ENCODE measurements at places on chromosomes 4 and X. TPM values are rescaled to one million over a fixed set of nuclear protein-coding genes. Genes with fewer than 3 reads are reported as not detected.
A peak's percentile ranks its signal among the peaks of the same experiment; 100 is the strongest.

DNA sequence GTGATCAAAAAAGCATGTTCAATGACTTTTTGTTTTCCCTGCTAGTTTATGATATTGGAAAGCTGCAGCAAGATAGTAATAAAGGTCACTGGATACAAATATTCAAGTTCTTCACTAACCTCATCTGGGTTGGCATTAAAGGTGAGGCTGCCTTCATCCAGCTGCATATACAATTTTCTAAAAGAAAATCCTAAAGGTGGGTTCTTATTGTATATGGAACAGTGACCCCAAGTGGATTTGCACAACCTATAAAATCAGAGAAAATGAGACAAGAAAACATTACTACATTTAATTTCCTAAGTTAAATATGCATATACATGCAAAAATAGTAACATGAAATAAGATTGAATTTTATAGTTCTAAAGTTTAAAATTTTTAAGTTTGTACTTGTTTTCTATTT, 23.9 kb downstream of the FBXO8 start:
- DNase-seq, result no peak

GRCh38 chr4:162015090-162015489, 148.7 kb downstream of the FSTL5 start:
- DNase-seq, result peak; percentile 60

DNA sequence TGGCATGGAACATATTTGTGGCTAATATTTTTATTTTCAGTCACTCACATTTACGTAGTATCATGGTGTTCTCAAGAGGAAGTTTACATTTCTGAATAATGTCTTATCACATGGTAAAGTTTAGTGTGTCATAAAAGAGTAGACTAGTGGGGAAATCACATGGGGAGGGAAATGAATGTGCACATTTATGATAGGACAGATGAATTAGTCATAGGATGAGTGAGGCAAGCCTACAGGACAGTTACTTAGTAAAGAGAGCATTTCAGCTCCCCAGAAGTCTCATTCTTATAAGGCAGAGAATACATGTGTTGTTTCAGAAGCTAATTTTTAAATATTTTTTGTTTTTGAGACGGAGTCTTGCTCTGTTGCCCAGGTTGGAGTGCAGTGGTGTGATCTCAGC, 6.2 kb downstream of the GK start:
- no peak for DNase-seq

- no peak for DNase-seq
Observed at GRCh38 chrX:7985568-7985967, 58.4 kb upstream of the PNPLA4 start.

GRCh38 chrX:129842510-129843208, 1.0 kb downstream of the ZDHHC9 start:
- peak; percentile 35 for DNase-seq

GRCh38 chr4:159235779-159236368, 133.0 kb downstream of the RAPGEF2 start:
- peak; percentile 21 for DNase-seq

DNA sequence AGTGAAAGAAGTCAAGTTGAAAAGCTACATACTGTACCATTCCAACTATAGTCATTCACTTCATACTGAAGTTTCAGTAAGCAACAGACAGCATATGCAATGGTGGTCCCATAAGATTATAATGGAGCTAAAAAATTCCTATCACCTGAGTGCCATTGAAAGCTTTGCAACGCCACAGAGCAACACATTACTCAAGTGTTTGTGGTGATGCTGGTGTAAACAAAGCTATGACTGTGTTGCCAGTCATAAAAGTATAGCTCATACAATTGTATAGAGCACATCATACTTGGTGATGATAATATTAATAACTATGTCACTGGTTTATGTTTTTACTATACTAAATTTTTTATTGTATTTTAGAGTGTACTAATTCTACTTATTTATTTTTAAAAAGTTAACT, 78.9 kb downstream of the NAF1 start:
- no peak for DNase-seq

DNA sequence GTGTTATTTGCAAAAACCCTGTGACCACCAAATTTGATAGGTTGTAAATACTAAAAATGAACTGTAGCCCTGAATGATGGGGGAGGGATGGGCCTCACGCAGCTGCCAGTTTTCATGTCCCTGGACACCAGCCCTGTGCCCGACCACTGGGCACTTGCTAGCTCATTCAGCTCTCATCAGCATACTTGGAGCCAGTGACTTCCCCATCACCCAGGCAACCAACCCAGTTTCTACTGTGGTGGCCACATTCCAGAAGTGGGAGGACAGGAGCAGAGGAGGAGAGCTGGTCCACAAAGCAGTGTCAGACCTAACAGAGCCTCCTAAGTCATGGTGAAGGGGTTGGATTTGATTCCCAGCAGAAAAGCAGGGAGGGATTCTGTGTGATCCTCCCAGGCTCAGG, 128.2 kb downstream of the CPEB2 start:
- DNase-seq, result no peak

DNA sequence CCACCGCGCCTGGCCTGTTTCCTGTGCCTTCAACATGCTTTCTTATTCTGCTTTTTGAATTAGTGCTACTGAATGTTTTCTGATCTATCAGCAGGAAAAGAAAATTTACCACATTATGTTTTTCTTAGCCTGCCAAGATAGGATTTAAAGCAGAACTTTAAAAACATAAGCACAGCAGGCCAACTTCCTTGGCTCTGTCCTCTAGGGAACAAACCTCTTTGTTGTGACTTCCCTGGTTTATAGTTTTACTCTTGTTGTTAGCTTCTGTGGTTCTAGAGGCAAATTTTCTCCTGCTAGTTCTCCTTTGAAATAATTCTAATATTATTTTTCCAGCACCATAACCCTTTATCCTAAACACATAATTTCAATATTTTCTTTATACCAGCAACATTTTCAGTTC, 605.1 kb downstream of the ADGRL3 start:
- peak; percentile 18 for DNase-seq

DNA sequence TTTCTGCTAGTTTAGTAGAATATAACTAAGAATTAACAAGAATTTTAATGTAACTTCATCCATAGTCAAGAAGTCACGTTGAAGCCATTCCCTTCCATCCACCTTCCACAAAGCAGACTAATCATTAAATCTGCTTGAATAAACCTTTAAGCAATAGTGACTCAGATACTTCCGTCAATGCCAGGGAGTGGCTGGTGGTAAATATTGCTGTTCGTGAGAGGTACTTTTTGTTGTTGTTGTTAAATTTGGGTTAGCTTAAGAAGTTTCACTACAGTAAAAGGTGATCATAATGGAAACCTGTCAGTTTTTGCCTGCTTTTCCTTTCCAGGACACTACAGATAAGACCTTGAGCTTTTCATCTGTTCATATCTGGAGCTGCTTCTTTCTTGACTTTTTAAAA, 316.3 kb downstream of the TMA16 start:
- no peak for DNase-seq

GRCh38 chr4:55819634-55820033, at the start of gene EXOC1L:
EXOC1L (plus strand) TSS chr4:55819790; CDS start chr4:55820027, 237 bp downstream.
- peak; percentile 50 for DNase-seq

DNA sequence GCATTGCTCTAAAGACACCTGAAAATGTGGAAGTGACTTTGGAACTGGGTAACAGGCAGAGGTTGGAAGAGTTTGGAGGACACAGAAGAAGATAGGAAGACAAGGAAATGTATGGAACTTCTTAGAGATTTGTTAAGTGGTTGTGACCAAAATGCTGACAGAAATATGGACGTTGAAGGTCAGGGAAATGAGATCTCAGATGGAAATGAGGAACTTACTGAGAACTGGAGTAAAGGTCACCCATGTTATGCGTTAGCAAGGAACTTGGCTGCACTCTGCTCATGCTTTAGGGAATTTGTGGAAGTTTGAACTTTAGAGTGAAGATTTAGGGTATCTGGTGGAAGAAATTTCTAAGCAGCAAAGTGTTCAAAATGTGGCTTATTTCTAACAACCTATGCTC, 99.4 kb downstream of the FAM13A start:
- DNase-seq, result peak; percentile 74

- DNase-seq, result no peak
Observed at GRCh38 chrX:46860557-46860956, 23.7 kb downstream of the RP2 start.

DNA sequence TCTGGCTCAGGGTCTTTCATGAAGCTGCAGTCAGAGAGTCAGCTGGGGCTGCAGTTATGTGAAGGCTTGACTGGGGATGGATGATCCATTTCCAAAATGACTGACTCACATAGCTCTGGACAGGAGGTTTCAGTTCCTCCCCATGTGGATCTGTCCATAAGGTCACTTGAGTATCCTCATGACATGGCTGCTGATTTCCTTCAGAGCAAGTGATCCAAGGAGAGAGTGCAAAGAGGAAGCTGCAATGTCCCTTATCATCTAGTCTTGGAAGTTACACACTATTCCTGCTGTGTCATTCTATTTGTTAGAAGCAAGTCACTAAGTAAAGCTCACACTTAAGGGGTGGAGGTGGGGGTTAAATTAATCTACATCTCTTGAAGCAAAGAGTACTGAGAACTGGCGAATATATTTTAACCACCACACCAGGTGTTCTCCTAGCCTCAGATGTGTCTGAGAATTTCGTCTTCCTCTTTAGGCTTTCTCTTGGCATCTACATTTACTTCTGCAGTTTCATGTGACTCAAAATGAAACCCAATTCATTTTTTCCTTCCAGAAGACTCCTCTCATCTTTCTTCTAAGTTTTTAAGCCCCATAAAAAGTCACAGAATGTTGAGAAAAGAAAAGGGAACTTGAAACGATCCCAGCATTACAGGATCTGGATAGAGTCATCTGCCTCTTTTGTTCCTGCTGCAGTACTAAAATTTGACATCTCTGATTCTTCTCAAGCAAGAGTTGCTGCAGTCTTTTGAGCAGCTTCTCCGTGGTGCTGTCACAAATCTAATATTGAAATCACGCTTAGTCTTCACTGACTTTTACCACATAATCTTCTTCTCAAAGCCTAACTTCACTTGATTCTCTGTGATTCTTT, 3.8 kb upstream of the GRPR start:
- DNase-seq, result no peak

DNA sequence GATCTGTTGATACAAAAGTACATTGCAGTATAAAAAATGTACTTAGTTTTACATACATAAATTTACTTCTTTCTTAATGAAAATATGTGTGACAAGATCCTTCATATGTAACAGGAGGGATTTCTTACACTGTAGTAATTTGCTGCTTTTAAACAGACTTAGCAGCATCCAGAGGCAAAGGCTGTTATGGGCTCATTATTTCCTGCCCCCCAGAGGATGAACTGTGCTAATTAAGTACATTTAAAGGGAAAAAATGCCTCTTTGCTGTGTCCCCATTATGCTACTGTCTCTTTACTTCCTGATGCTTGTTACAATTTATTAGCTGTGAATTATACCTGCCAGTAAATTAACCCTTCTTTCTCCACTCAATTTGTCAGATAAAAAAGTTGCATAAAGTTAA, 47.1 kb downstream of the NDST3 start:
- no peak for DNase-seq

- no peak for DNase-seq
Observed at GRCh38 chr4:122012735-122013134, 60.9 kb upstream of the TRPC3 start.

- DNase-seq, result no peak
Observed at GRCh38 chrX:53674581-53674980, 11.9 kb downstream of the HUWE1 start.

DNA sequence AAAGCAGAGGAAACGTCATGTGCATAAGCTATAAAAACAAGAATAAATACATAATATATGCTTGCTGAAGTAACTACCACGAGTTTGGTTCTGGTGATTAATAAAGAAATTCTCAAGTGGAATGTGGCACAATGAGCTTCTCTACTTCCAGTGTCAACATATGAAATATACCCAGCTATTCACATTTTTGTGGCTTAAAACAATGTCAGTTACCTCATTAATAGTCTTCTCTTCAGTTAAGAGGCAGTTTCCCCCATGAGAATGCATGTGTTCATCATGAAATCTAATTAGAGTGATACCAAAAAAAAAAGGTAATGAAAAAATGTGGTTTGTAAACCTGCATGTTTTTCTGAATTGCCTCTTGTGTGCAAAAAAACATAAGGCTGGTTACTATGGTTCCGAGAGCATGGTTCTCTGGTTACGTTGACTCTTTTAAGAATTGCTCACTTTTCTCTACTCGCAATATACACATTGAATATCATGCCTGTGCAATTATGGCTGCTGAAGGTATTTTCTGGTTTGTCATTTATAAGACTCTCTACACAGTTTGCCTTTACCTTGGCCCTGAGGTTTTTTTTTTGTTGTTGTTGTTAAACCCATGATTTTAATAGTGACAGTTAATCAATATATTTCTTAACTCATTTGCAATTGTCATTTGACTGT, 108.2 kb downstream of the PCDH7 start:
- no peak for DNase-seq

The GLRA3 gene
- total RNA-seq, result not detected

The KLHL8 gene
- total RNA-seq, result 11.2 TPM

The PCDH7 gene
- 50.5 TPM for total RNA-seq

The ENPEP gene
- 15.3 TPM for total RNA-seq

The CFAP99 gene
- total RNA-seq, result not detected

The AFM gene
- not detected for total RNA-seq

The XK gene
- total RNA-seq, result 3.7 TPM

The EMCN gene
- total RNA-seq, result 36.1 TPM

The NSUN7 gene
- 0.84 TPM for total RNA-seq

The CXorf65 gene
- 1.4 TPM for total RNA-seq

The NPNT gene
- 112 TPM for total RNA-seq

The MAGEA2B gene
- not detected for total RNA-seq

The DUSP21 gene
- total RNA-seq, result not detected

The CLIC2 gene
- total RNA-seq, result 3.8 TPM

The ZC4H2 gene
- total RNA-seq, result 14.4 TPM

The CBLL2 gene
- total RNA-seq, result not detected
